ENCODE measurements at places on chromosomes 2 and 18.

- DNase-seq = no peak
Observed at GRCh38 chr2:120750488-120751210, 15.0 kb downstream of the GLI2 start.

- DNase-seq = no peak
Observed at GRCh38 chr18:12278741-12279682, 24.9 kb downstream of the CIDEA start.

- DNase-seq = no peak
Observed at GRCh38 chr18:32276906-32277305, 87.1 kb downstream of the MEP1B start.

- no peak for DNase-seq
Observed at GRCh38 chr2:172606285-172606684, 50.4 kb downstream of the PDK1 start.

DNA sequence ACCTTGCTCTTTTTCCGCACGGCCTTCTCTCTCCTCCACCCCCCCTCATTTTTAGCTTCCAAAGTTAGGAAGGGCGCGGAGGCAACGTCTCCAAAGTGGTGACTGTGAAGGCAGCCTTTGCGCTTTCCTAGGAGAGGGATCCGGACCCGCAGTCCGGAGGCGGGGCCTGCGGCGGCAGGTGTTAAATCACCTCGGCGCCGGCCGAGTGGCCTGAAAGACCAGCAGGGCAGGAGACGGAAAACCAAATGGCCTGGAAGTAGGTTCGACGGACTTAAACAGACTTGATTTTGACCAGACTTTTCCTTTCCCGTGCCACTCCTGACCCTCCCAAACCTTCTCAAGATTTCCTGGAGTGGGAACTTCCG, 615 bp downstream of the GORASP2 start:
- DNase-seq = peak; percentile 19

DNA sequence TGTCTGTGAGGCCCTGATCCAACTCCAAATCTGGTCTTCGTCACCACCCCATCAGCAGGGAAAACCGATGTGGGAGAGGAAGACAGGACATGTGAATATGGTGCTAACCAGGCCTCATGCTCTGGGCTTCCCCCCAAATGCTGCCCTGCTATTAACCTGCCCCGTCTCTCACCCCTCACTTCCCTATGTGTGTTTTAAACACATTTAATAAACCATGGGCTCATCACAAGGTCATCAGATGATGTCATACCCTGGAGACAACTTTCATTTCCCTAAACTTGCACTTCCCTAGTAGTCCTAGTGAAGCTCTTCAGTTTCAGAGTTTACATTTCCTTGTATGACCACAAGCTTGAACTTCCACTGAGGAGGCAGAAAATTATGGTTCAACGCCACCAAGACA, 49.9 kb downstream of the CD8B2 start:
- DNase-seq = no peak

DNA sequence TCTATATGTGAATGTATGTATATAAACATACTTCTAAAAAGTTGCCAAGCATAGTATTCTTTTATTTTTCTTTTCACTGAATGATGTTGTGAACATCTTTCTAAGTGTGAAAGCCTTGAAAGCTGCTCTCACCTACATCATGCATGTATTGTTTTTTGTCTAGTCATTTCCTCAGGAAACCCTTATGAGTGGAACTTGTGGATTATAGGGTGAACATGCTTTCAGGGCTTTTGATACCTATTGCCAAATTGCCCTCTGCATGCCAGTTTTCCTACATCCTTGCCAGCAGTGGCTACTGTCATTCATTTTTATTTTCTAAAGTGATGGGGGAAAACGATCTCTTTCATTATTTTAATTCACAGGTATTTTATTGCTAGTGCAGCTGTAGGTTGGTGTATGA, 78.3 kb downstream of the ADAM23 start:
- DNase-seq = no peak

DNA sequence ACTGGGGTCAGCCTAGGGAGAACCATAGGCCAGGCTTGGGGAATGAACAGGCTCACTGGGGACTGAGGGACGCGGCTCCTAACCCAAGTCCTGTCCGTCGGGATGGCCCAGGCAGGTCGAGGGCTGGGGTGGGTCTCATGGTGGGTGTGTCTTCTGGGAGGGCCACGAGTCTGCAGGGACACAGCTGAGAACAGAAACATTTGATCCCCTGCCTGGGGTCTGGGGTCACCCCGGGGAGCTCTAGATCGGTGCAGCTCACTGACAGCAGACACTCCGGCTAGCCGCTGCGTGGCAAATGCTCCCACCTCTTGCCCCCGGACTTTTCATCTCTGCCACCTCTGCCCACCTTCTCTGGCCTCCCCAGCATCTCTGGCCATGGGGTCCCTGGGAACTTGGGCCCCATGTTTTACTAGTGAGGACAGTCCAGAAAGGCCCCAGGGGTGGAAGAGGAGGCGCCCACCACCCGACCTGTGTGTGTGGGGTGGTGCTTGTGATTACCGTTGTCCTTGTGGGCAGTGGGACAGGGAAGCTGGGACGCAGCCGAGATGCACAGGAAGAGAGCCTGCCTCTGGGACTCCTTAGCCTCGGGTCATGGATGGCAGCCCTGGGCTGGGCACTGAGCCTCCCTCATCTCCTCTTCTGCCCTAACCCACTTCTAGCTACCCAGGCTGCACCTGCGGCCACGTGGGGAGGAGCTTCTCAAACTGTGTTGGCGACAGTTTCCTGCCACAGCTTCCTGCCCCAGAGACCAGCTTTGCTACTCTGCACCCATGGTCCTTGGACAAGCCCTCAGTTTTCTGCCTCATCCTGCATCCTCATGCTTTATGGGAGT, 4.9 kb downstream of the ZAP70 start:
- peak; percentile 59 for DNase-seq

- DNase-seq = no peak
Observed at GRCh38 chr2:129712676-129712985, 266.8 kb upstream of the RAB6C start.

- DNase-seq = no peak
Observed at GRCh38 chr18:56982766-56983165, 164.1 kb upstream of the BOD1L2 start.

- no peak for DNase-seq
Observed at GRCh38 chr2:677959-678550, 849 bp upstream of the TMEM18 start.

- DNase-seq = no peak
Observed at GRCh38 chr2:225076125-225076524, 33.9 kb upstream of the DOCK10 start.

DNA sequence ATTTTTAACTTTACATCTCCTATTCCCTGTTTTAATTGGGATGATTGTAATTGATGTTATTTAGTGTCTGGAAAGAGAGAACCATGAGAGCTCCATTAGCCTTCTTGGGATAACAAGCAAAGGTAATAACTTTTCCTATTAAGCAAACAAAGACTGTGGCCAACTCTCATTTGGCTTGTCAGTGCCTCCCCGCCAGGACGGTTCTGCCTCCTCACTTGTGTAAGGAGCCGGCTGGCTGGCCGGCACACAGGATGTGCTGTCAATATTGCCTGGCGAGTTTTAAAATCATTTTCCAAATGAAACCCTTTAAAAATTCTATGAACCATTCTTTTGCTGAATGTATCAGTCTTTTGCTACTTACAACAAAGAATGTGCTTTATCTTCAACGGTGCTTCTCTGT, 898.3 kb downstream of the CPS1 start:
- no peak for DNase-seq

DNA sequence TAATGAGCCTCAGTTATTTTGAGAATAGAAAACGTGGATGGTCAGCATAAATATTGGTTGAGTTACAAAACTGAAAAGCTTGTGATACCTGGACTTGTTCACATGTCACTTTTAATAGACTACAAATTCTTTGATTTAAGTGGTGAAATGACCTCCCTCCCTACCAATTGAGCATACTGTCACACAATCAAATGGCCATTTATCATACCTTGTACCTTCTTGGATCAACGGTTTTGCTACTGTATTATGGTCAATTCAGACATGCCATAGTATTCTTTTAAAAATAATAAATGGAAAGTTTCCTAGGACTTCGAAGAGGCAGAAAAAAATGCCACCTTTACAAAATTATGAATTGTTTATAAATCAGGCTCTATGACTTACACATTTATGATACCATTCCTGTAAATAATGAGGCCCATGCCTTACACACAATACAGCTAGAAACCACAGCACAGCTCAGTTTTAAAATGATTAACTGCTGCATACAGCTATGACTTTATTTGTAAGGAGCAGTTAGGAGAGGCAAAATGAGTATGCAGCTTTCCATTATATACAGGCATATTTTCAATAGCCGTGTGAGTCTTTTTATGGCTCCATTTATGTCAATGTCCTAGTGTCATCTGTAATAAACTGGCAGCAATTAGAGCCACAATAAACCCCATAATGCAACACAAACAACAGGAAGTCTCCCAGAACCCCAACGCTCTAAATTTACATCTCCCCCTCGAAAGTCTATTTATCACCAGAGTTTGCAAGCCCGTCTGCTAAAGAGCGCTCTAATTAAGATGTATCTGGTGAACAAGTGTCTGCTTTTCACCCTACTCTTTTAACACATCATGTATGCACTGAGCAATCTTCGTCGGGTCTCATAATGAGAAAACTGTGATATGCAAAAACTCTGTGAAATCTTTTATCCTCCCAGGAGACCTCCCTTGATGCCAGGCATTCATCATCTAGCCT, 176.1 kb downstream of the ZNF521 start:
- DNase-seq = no peak

- no peak for DNase-seq
Observed at GRCh38 chr2:86439879-86440630, 1.1 kb upstream of the KDM3A start.

DNA sequence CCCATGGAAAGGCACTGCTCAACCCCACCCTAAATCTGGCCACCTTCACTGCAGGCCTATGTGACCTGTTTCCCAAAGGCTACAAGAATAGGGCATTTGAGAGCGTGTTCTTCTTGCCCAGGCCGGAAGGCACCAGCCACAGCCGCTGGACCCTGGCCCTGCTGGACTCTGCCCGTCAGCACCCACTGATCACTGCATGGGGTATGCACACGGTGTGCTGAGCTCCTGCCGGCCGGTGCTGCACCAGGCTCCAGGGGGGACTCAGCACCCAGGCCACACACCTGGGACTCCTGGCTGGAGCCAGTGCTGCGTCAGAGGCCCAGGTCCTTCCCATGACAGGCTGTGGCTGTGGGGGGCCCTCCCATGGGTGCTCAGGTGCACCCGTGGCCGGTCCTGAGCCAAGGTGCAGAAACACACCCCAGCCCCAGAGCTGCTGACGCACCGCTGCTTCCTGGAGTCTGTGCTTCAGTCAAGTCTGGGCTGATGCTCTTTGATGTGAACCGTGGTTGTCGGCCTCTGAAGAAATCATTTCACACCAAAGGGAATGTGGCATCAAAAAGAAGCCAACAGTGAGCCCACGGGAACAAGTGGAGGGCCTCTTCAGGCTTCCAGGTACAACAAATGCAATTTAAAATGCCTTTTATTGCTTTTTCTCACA, 6.5 kb downstream of the KCNG2 start:
- DNase-seq = no peak

- DNase-seq = no peak
Observed at GRCh38 chr2:67846370-67847070, 216.3 kb downstream of the C1D start.

- no peak for DNase-seq
Observed at GRCh38 chr2:58006952-58007284, 39.7 kb upstream of the VRK2 start.

DNA sequence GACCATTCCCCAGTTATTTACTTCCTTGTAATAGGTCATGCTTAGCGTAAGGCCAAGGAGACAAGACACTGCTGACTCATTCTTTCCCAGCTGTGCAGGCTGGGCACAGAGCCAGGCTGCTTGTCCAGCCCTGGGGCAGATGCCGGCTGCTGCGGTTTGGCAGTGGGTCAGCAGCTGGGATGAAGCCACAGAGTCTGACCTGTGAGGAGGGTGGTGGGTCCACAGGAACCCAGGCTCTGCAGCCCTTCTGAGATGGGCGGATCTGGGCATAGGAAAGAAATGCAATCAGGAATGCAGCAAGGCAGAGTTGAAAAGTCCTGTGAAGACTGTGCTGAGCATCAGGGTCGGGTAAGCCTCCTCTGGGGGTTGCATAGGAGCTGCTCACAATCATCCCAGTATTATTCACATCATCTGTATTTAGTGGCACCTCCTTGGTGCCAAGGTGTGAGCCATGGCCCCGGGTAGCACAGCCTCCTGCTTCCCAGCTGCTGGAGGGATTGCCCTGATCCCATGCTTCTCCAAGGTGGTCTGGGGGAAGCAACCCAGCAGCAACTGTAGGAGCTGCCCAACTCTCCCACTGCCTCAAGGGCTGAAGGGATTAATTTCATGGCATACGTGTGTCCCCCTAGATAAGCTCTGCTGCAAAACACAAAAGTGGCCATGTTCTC, 139.0 kb downstream of the DDX1 start:
- no peak for DNase-seq

DNA sequence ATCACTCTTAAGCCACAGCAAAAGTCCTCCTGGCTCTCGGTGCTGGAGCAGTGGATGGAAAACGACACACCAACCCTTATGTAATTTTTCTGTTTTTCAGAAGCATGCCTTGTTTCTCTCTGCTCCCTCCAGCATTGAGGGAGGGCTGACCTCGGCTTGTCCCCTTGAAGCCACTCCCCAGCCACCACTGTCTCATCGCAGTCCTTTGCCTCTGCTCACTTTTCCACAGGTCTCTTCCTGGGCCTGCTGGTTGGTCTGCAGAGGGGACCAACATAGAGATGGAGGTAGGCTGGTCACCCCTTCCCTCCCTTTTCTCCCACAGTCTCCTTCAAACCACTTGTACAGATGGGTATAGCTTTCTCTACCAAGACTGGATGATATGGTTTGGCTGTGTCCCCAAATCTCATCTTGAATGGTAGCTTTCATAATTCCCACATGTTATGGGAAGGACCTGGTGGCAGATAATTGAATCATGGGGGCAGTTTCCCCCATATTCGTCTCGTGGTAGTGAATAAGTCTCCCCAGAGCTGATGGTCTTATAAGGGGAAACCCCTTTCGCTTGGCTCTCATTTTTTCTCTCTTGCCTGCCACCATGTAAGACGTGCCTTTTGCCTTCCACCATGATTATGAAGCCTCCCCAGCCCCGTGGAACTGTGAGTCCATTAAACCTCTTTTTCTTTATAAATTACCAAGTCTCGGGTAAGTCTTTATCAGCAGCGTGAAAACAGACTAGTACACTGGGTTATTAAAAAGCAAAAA, 14.3 kb upstream of the RIOK3 start:
- DNase-seq = no peak
